NCI-H82 (cell line): ENCODE measurements at places on chromosomes 3 and 15.

GRCh38 chr3:108882762-108883161 is 60.2 kb downstream of the TRAT1 start:
- no peak for DNase-seq

DNA sequence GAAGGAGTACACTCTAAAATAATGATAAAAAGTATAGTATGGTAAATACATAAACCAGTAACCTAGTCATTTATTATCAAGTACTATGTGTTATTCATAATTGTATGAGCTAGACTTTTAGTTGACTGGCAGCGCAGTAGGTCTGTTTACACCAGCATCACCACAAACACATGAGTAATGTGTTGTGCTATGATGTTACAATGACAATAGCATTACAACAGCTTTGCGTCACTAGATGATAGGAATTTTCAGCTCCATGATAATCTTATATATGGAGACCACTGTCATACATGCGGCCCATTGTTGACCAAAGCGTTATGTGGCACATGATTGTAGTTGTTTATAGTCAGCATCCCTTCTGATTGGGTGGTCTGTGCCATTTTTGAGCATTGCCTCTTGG is 138.9 kb upstream of the UBE2E1 start:
- DNase-seq: no peak

GRCh38 chr3:19934098-19934566 is at the start of gene EFHB:
EFHB (minus strand) TSS chr3:19934217; CDS start chr3:19934018, 199 bp downstream.
- DNase-seq: peak; percentile 73

DNA sequence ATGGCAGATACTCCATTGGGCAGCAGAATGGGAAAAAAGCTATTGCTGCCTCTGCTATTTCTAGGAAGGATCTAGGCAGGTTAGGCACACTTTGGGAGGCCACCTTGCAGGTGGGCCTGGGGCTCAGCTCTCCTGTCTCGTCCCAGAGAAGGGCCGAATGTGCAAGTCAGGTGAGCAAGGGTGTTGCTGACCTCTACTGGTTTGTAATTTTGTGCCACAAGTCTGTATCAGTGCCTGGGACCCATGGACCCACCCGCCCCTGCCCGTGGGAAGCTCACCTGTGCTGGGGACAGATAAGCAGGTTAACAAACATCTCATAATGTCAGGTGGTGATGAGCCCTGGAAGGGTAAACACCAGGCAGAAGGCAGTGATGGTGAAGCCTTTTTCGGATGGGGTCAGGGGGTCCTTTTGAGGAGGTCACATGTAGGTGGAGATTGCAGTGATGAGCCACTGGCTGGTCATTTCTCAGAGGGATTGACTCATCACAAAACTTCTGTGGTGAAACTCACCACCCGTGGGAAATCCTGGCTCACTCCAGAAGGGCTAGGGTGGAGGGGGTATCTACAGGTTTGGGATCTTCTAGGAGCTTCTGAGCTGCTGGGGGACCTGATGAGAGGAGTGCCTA is 161.3 kb downstream of the KLF13 start:
- DNase-seq: no peak

GRCh38 chr3:30253832-30254231 is 352.6 kb upstream of the TGFBR2 start:
- DNase-seq: no peak

DNA sequence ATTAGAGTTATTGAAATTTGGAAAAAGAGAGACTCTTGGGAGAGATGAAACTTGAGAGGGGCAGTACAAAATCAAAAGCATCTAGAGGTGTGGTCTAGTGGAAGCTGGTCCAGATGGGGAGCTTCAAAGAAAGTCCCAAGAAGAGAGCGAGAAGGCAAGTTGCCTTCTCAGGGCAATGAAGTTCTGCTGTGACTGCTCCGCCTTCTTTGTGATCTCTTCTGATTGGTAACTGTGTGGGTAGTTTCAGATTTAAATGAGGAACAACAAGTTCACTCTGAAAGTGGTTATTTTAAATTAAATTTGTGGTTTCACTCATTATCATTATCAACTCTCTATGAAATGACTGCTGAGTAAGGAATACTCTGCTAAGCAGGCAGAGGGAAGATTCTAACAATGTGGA is 233.3 kb downstream of the NLGN1 start:
- no peak for DNase-seq
